ENCODE measurements at places on chromosomes 7 and 10.

GRCh38 chr7:1637155-1637554, 32.9 kb upstream of the ELFN1 start:
- no peak for DNase-seq

DNA sequence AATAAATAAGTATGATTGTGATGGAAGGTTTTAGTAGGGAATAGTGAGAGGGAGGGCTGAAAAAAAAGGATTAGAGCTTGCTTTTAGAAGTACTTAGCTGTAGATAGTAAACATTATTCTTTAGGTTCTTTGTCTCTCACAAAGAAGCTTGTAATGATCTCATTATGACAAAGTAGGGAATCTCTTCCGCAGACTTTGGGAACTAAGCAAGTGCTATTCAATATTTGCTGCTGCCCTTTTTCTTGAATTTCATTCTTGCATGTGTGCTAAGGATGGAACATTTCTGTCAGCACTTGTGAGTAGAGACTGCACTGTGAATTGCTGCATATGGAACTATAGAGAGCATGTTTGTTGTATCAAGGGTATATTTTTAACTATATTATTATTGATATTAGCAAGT, 173.4 kb downstream of the ST7 start:
- no peak for DNase-seq

- DNase-seq: no peak
These were observed 41.7 kb downstream of the HIPK2 start for GRCh38 chr7:139735912-139736595.

GRCh38 chr10:22690614-22691431, 23.6 kb downstream of the PIP4K2A start:
- no peak for DNase-seq

GRCh38 chr7:158782761-158783401, 46.4 kb downstream of the ESYT2 start:
- peak; percentile 52 for DNase-seq

DNA sequence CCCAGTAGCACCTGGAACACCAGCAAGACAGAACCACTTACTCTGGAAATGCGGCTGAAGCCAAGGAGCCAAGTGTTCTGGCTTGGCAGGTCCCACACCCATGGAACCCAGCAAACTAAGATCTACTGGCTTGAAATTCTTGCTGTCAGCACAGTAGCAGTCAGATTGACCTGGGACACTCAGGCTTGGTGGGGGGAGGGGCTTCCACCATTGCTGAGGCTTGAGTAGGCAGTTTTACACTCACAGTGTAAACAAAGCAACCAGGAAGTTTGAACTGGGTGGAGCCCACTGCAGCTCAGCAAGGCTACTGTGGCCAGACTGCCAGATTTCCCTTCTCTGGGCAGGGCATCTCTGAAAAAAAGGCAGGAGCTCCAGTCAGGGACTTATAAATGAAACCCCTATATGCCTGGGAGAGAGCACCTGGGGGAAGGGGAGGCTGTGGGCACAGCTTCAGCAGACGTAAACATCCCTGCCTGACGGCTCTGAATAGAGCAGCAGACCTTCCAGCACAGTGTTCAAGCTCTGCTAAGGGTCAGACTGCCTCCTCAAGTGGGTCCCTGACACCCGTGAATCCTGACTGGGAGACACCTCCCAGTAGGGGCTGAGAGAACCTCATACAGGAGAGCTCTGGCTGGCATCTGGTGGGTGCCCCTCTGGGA, 121.2 kb downstream of the MTERF1 start:
- DNase-seq: peak; percentile 33

DNA sequence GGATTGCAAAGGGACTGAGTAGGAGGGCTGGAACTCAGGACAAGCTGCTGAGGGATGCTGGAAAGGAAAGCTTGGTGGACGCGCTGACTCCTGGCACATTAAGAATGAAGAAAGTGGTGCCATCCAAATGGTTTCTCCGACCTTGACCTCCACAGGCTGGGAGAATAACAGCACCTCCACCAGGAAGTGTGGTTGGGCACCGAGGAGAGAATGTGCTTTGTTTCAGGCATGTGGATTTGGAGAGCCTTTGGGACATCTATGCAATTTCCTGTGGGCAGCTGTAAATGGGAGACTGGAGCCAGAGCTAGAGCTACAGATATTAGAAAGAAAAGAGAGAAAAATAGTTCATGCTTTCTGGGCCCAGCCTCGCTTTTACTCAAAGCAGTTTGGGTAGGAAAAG, 29.8 kb upstream of the HABP2 start:
- DNase-seq: no peak

- DNase-seq: no peak
These were observed 176.4 kb downstream of the PTPN20 start for GRCh38 chr10:47087667-47088066.

GRCh38 chr10:125638555-125638954, 44.4 kb downstream of the TEX36 start:
- DNase-seq: no peak

GRCh38 chr10:28060031-28060607, 61.2 kb upstream of the ODAD2 start:
- DNase-seq: peak; percentile 68

DNA sequence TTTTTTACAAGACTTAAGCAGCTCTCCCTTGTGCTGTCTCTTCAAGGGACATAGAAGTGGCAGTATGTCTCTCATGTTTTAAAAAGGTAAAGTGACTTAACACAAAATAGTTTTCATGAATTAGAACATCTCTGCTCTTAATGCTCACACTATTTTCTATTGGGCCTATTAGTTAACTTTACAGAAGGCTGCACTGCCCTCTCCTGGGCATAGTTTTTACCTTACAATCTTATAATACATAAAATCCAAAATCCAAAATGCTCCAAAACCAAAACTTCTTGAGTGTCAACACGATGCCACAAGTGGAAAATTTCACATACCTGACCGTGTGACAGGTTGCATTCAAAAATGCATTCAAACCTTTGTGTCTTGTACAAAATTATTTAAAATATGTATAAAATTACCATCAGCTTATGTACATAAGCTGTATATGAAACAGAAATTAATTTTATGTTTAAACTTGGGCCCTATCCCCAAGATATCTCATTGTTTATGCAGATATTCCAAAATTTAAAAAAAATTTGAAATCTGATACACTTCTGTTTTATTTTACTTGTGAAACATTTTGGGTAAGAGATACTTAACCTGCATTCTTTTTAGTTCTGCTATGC, 25.8 kb downstream of the TES start:
- DNase-seq: peak; percentile 67

- DNase-seq: no peak
These were observed 161.5 kb upstream of the ZNF804B start for GRCh38 chr7:88597941-88598425.

DNA sequence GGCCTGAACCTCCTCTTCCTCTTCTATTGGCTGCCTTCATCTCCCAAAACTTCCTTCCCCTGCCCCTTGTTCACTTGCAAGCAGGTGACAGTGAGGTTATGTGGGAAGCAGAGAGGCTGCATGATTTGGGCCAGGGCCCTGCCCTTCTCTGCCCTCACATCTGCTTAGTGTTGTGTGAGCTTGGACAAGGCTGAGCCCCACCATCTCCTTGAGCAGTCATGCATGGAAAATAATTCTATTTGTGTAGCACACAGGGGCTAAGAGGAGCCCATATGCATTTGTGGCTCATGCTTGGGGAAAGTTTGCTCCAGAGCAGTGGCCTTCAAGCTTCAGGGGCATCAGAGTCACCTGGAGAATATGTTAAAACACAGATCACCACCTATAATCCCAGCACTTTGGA, 26.8 kb upstream of the AQP1 start:
- DNase-seq: no peak

DNA sequence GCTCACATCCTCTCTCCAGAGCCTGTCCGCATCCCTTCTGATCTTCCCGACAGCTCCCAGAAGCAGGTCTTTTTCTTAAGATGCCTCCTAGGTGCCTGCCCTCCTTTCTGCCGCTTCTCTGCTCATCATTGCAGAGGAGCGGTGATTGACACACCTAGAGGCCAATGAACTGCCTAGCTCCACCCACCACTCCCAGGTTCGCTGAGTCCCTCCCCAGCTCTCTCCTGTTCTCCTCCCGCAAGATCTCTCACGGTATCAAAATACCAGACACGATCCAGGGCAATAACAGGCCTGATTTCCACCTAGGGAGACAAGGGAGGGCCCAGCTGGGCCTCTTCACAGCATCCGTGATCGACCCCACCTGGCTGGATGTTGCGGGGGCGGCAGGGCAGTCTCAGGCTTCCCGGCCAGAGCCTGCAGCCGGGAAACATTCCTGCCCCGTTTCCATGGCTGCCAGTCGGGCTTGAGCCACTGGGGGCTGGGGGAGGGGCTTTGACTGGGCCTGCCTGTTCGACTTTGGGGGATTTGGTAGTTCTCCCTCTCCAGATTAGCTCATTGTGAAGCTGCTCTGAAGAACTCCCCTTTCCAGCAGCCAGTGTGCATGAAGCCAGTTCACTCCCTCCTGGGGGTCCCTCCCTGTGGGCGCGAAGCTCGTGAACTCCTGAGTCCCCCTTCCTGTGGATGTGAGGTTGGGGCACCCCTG, 373.5 kb downstream of the RPS24 start:
- peak; percentile 92 for DNase-seq

DNA sequence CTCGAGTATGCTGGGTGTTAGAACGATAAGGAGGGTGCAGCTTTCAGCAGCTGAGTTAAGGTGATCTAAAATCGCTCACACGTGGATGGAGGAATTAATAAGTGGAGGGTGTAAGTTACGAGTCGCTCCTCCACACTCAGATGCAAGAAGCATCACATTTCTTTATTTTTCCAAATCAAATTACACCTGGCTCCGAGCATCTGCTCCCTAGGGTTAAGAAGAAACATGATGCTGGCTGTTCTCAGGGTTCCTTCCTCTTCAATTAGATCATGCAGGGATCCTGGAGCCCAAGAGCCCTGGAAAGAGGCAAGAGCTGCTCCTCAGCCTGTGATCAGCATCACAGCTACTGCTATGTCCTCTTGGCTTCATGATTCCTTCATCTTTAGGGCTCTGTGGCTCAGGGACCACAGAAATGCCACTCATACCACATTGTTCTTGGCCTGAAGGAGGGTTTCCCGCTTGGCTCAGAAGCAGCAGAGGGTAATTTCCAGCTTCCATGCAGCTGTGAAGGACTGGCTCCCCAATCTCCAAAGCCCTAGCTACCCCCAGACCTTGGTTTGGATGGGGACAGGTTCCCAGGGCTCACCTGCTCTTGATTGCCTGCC, 235.9 kb upstream of the ZNF32 start:
- DNase-seq: peak; percentile 67

GRCh38 chr7:30503274-30504212, 1.1 kb downstream of the GGCT start:
- no peak for DNase-seq

- DNase-seq: no peak
These were observed 97.2 kb downstream of the EBF3 start for GRCh38 chr10:129866894-129867293.

- DNase-seq: no peak
These were observed 11.4 kb upstream of the GRB10 start for GRCh38 chr7:50793947-50794570.

GRCh38 chr7:139043823-139044812, 8.3 kb upstream of the ZC3HAV1L start:
- DNase-seq: no peak

DNA sequence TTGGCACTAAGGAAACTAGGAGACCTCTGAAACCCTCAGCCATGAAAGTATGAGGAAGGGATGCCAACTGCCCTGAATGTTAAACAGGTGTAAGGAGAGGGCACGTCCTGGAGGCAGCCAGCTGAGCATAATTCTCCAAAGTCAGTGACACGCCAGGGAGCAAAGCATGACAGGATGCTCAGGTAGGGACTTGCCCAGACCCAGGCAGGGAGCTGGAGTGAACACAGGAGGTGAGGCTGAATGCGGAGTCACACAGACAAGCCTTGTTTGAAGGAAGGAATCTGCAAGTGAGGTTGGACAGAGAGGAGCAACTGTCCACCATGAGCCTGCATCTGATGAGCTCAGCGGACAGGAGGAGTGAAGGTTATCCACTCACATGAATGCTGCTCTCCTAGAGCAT, 41.5 kb downstream of the KLRG2 start:
- no peak for DNase-seq

DNA sequence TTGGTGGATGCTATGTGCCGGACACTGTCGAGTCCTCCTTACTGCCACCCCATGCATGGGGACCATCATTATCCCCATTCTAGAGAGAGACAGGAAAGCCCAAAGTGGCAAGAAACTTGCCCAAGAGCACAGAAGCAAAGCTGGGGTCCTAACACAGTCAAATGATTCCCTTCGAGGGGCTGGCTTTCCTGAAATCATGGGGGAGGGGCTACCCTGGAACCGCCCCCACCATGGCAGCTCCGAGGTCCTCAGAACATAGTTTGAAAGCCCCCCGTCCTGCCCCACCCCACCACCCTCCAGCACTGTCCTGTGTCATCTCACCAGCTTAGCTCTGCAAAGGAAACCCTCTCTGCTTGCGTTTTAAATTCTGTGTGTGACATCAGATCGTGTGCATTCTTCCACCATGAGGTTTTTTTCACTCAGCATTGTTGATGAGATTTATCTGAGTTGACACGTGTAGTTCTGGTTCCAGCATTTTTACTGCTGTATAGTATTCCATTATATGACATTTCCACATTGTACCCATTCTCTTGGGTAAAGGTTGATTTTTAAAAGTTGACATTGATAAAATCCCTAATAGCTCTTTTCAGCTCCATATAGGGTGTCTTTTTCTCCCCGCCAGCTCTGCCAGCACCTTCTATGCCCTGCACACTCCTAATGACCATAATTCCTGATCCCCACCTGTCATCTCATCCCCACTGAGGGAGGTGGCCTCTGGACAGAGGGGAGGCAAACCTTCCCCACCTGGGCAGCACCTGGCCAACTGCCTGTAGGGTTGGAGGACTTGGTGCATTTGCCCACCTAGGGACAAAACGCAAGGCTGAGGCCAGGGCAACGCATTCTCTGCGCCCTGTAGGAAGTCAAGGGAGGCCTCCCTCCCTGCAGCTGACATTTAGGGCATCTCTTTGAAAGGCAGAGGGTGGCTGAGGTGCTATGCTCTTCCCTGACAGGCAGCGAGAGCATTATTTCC, 100.2 kb upstream of the GPR26 start:
- no peak for DNase-seq

- DNase-seq: no peak
These were observed 281.9 kb downstream of the CAMK1D start for GRCh38 chr10:12631216-12631615.

DNA sequence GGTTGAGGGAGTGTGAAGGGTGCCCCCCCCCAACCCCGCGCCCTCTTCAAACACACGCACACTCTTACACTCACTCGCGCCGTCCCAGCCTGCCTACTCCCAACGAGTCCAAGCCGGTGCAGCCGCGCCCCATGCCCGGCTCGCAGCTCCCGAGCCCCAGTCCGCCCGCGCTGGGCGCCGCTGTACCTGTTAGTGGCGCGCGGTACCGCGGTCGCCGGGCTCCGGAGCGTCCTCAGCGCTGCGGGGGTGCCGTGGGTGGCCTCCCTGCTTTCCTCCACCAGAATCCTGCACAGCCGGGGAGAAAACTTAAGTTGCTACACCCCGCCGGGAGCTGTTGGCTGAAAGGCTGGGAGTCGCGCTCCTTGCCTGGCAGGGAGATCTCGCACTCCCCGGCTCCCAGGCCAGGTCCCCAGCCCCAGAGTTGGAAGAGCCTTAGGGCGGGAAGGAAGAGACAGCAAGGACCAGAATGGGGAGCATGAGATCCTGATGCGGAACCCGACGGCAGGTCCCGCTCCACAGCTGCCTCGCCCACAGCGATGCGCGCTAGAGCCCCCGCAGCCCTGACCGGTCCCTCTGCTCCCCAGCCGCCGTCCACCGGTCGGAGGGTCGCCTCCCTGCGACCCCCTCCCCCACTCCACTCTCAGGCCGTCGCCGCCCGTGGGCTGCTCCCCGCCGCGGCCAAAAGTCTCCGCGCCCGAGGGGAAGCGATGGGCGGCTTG, 863 bp downstream of the ST8SIA6 start:
- peak; percentile 31 for DNase-seq

Measured in EH (cell line).